AML-193 (cell line): ENCODE measurements at places on chromosomes 2 and 18.

DNA sequence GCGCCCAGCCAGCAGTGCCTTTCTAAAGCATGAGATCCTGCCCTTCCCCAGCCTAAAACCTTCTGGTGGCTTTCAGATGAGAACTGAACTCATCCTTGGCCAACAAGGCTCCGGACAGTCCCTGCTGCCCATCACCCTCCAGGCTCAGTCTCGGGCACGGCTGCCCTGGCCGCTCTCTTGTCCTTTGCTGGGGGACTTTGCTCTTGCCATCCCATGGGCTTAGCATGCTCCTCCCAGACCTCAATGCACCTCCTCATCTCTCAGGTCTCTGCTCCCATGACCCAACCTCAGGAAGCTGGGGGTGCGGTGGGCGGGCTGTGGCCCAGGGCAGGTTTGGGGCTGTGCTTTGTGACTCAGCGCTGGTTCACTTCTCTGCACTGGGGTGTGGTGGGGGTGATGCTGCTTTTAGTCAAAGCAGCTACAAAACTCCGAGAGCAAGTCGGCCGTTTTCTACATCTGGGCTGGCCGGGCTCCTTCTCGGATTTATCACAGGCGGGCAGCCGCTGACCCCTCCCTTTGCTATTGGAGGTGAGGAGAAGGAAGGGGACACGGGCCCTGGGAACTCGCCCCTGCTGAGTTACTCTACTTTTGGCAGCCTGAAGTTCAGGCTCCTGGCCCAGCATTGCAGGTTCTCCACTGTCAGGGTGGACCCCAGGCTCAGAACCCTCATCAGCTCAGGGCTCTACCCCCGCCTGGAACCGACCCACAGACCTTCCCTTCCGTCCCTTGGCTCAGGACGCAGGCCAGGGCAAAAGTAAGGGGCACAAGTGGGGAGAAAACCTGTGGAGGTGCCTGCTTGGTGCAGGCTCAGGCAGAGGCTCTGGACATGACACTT is 90.6 kb upstream of the TAF1B start:
- no peak for DNase-seq

DNA sequence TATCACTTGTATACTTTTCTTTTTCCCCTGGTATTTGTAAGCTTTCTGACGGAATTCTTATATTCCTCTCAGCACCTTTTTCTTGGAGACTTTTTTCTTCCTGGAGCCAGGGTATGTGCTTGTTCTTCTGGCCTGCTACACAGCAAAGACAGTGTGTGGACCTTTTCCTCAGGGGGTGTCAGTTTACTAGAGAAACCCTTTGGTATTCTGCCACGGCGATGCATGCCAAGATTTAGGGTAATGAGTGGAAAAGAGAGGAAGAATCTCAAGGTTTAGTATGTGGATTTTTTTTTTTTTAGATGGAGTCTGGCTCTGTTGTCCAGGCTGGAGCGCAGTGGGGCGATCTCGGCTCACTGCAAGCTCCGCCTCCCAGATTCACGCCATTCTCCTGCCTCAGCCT is 152.2 kb downstream of the PHLPP1 start:
- DNase-seq, result no peak

GRCh38 chr2:62453955-62454354 is 52.0 kb downstream of the TMEM17 start:
- no peak for DNase-seq

DNA sequence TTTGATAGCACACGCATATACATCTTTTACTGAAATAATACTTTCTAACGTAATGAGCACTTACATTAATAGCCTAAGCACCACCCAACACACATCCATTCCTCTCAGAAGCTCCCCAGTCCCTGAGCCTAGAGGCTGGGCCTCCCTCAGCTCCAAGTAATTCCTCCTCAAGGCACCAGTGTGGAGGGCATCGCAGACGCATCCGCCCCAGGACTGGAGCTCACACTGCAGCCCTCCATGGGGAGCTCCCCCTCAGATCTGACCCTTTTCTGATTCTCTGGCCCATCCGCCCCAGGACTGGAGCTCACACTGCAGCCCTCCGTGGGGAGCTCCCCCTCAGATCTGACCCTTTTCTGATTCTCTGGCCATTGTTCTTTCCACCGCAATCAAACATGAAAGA is 60.4 kb upstream of the SNTG2 start:
- DNase-seq, result no peak

DNA sequence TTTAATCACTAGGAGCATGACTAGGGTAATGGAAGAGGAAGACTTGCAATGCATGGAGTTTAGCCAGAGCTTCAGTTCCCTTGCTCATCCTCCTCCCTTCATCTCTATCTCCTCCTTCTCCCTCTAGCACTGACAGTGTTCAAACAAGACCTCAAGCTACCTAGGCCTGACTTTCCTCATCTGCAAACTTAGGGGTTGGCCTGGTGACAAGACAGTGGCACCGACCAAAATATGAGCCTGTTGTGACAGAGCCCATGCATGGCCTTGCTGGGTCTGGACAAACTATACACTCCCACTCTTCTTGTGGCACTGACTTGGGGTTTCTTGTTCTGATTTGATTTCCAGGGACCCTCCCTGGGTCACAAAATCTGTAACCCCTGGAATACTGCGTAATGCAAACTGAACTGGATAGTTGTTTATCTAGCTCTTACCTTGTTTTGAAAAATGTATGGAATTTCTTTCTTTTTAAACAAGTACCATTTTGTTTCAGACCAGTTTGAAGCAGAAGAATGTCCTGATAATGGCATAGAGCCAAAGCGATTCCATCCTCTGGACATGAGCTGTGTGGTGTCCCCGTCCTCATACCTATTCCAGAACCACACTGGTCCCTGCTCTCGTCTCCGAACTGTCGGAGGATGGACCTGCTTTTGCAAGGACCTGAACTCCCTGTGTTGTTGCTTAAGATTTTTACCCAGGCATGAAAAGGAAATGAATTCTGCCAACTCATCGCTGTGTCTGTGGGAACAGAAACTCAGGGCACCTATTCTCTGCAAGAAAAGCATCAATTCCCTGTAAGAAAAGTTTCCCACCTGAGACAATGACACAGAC is 33.4 kb upstream of the PPP4R1 start:
- DNase-seq, result peak; percentile 17

DNA sequence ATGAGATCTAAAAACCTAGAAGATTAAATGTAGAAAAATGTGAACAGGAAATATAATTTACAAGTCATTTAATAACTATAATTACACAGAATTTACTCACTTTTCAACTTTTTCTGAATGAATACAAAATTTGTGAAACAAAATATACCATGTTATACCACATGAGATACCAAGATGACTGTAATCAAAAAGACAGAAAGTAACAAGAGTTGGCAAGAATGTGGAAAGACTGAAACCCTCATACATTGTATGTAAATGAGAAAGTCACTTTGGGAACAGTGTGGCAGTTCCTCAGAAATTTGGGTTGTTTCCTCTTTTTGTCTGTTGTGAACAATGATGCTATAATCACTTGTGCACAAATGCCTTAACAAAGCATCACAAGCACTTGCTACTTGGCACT is 145.4 kb upstream of the ZNF804A start:
- DNase-seq, result no peak

- DNase-seq, result no peak
These were observed 6.2 kb upstream of the MTCL1 start for GRCh38 chr18:8699126-8699525.

DNA sequence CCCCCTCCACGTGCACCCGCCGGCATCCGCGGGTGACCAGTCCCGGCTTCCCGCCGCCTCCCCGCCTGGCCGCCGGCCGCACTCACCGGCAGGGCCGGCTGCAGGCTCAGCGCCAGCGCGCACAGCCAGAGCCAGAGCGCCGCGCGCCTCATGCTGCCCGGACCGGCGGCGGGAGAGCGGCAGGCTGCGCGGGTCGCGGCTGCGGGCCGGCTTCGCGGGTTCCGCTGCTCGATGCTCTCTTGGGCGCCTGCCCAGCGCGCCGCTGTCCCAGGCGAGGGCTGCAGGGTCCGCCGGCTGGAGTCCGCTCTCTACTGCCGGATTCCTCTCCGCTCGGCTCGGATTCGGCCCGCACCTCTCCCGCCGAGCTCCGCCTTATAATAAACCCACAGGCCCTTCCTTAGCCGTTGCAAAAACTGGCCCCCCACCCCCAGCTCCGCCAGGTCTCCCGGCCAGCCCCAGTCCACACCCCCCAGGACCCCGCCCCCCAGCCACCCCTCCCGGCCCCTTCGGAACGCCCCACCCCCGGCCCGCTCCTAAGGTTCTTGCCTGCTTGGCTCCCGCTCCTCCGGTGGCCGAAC is at the start of gene SDC1:
TSS of gene SDC1 (minus strand) at position 415 of the 578 bp plus-strand sequence. CDS start at position 152, 263 bp downstream.
- DNase-seq, result no peak

- DNase-seq, result no peak
These were observed 440.5 kb upstream of the TCF4 start for GRCh38 chr18:56028514-56028913.

DNA sequence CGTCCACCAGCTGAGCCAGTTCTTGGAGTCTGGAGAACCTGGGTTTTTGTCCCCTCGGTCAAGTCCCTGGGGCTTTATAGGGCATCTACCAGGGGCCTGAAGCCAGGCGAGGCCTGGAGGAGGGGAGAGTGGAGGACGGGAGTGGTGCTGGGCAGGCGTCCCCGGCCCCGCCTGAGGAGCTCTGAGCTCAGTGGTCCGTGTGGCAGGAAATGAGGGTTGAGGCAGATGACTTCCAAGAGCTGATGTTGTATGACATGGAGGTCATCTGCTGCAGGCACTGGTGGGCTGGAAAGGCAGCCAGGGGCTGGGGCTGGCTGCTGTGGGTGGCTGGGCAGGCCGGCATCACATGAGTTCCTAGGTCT is 118.5 kb upstream of the HS6ST1 start:
- no peak for DNase-seq

DNA sequence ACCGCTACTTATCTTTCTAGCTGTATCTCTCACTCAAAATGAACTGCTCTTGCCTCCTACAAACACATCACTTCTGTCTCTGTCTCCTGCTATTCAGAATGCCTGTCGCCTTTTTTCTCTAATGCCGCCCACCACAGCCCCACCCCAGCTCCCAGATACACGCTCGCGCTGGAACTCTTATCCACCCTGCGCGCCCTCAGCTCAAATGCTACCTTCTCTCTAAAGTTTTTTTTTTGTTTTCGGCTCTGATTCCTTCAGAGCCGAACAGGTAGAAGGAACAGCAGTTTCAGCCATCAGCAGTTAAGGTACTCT is 3.9 kb upstream of the SOS1 start:
- DNase-seq, result peak; percentile 47

GRCh38 chr18:44458777-44459176 is 221.9 kb upstream of the SETBP1 start:
- no peak for DNase-seq

GRCh38 chr18:69123421-69123820 is 277.3 kb upstream of the DOK6 start:
- no peak for DNase-seq

DNA sequence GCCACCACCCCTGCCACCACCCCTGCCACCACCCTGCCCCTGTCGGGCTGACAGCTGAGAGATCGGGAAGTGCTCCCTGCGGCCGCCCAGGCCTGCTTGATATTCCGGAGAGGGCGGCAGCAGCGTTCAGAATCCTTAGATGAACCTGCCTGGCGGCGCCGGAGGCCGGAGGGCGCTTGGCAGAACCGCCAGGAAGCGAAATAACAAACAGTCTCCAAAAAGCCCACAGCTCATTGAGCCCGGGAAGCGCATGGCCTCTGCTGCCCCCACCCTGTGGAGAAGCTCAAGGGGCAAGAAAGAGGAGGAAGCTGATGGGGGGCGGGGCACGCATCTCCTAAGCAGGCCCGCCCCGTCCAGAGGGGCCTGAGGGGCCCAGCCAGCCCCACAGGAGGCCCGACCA is 92.2 kb upstream of the MBOAT2 start:
- DNase-seq, result no peak

DNA sequence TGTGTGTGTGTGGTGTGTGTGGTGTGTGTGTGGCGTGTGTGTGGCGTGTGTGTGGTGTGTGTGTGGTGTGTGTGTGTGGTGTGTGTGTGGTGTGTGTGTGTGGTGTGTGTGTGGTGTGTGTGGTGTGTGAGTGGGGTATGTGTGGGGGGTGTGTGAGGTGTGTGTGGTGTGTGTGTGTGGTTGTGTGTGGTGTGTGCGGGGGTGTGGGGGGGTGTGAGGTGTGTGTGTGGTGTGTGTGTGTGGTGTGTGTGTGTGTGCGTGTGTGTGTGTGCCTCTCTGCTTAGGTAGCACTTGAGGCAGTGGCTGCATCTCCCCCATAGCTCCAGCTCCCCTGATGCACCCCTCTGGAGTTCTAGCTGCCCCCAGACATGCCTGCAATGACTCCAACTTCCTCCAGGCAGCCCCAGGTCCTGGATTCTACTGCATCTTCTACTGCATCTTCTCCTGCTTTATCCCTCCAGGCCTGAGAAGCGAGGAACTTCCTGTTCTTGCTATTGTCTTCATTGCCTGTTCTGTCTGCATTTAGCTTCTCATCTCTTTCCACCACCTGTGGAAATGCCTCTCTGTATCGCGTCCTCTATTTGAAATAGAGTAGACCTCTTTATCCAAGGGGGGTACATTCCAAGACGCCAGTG is 22.2 kb upstream of the MLPH start:
- no peak for DNase-seq

GRCh38 chr18:48003426-48004349 is 73.2 kb upstream of the SMAD2 start:
- peak; percentile 31 for DNase-seq

DNA sequence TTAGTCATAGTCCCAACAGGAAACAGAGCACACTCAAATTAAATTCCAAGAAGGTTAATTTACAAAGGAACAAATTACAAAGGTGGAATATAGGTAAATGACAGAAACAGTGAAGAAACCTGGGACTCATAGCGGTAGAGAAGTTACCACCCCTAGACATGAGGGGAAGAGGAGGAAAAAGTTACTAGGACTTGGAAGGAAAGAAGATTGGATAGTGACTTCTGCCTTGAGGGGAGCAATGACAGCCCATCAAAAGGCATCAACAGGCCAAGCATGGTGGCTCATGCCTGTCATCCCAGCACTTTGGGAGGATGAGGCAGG is 2.4 kb upstream of the PDE11A start:
- no peak for DNase-seq

GRCh38 chr2:226414335-226414734 is 385.3 kb downstream of the IRS1 start:
- no peak for DNase-seq

DNA sequence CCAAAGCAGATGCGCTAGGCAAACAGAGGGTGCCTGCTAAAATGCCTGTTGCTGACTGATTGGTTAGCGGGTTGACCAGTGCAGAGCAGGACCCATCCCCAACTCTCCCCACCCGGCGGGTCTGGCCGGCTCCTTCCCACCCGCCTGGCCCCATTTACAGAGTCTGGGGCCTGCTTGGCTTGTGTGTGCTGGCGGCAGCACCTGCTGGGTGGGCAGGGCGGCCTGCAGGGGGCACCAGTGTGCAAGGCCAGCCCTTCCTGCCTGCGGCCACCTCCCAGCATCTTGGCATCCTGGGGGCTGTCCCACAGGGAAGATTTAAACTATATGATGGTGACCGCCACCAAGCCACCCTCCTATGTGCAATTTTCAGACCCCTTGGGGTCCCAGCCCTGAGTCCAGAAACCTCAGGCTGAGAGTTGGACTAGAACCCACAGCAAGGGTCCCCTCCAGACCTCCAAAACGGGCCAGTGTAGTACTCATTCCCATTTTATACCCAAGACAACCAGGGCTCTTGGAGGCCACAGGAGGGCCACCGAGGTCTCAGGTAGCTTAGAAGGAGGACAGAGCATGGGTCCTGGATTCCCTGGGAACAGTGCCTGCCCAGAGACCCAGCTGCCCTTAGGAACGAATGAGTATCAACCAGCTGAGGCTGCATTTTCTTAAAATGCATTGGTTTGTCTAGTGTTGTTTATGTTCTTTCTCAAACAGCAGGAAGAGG is 173.6 kb downstream of the SMAD7 start:
- DNase-seq, result peak; percentile 25
